Cerebellar nuclear complex (tissue), 1 donor: ENCODE measurements at places on chromosomes 4 and X.

GRCh38 chr4:76504613-76505465, 69.8 kb downstream of the SHROOM3 start:
- no peak for DNase-seq

- no peak for DNase-seq
These were observed 137.8 kb downstream of the FBXW7 start for GRCh38 chr4:152398060-152398459.

- peak; percentile 78 for DNase-seq
These were observed 97.5 kb upstream of the ZNF518B start for GRCh38 chr4:10554694-10555093.

DNA sequence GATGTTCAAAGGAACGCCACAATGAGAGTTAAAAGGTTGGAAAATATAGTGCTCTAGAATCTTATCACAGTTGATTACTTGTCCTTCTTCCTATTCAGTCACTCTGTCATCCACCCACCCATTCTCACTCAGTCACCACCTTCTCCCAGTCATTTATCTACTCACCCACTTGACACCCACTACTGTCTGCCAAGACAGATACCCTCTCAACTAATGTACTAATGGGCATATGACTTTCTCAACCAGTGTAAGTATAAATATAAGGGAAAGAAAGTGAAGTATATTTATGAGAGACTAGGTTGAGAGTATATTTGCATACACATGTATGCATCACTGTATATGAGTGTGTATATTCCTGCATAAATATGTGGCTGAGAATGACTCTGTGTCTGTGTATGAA, 20.0 kb downstream of the MID2 start:
- no peak for DNase-seq

DNA sequence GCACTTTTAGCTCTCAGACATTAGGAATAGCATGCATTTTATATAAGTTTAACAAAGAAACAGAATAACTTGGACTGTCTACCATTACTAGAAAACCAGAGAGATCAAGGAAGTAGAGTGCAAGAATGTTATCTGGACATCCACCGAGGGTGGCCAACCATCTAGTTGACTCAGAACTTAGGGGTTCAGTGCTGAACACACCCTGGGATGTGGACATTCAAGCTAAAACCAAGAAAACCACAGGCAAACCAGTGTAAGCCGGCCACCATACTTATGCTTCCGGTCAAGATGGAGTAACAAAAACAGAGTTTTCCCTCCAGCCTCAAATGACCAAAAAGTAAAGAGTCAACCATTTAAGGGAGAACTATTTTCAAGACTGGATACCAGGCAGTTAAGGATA, 181.4 kb upstream of the MXRA5 start:
- no peak for DNase-seq

DNA sequence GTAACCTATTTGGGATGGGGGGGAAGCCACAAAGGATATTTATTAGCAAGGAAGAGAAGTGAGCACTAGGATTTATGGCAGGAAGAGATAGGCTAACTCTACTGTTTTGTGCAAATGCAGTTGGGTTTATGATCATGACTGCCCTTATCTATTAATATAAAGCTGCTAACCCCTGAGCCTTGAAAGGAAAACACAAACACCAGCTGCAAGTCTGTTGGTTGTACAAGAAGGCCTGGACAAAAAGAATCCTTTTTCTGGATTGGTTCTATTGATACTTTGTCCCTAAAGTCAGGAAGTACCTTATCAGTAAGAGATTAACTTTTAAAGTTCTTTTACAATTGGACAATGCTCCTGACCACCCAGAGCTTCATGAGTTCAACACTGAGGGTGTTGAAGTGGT, 188.8 kb downstream of the LRBA start:
- DNase-seq: no peak

DNA sequence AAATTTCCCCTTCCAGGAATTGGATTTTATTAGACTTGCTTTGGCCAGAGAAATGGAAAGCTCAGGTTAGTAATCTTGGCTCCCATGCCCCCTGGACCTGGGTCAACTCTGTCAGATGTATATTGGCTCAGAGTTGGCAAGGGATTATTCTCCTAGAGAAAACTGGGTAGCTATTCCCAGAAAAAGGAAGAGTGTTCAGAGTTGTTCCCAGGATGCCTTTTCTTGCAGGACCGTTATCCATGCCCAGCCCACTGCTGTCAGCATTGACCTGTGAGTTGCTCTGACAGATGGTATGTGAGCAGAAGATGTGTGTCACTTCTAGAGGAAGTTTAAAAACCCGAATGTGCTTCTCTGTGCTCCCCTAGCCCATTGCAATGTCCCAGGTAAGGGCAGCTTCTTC, 509.9 kb upstream of the ZFP42 start:
- DNase-seq: peak; percentile 65

GRCh38 chr4:184419976-184420375, 54.4 kb downstream of the IRF2 start:
- no peak for DNase-seq
